Stimulated activated CD4-positive, alpha-beta T cell treated with anti-CD3 and anti-CD28 coated beads, Interleukin-15, amount 100 ng/mL, for 1 hour (primary cell): ENCODE measurements at places on chromosomes 13 and 19.
A peak's percentile ranks its signal among the peaks of the same experiment; 100 is the strongest.

GRCh38 chr19:13588957-13589833 is 82.9 kb upstream of the CACNA1A start:
- peak; percentile 79 for DNase-seq

DNA sequence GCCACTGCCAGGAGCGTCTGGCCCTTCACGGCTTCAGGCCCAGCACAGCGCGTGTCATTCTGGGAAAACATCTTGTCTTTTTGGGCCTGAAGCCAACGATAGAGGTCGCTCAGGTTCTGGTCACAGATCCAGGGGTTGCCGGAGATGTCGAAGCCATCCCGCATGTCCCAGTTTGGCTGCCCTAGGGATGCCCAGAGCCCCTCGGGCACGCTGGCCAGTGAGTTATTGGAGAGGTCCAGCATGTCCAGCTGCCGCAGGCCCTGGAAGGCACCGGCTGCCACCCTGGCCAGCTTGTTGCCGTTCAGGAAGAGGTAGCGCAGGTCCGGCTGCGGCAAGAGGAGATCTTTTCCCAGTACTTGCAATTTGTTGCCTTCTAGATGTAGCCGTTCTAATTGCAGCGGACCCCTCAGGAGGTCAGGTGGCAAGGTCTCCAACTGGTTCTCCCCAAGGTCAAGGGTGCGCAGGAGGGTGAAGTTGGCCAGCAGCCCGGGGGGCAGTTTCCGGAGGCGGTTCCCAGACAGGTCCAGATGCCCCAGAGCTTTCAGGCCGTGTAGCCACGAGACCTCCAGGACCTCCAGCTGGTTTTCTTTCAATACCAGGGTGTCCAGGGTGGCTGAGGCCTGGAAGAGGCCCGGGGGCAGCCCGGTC is 1.8 kb downstream of the LRG1 start:
- no peak for DNase-seq

- DNase-seq: no peak
Observed at GRCh38 chr13:79190932-79191331, 215.1 kb downstream of the RBM26 start.

DNA sequence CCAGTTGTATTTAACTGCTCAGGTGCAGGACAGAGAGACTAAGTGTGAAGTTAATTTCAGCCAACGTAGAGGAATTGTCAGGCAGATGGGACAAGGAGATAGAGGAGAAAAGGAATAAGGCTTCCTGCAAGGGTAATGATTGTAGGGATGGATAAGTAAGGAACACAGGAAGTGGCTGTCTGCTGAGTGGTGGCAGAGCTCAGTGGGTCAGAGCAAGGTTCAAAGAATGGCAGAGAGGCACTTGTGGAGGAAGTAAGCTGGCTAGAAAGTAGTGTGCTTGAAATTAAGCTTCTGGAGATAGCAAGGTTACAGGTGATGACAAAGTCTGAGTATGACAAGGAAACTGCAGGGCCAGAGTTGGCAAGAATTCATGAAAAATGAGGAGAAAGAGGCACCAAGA is 47.9 kb downstream of the USPL1 start:
- DNase-seq: no peak

- DNase-seq: no peak
Observed at GRCh38 chr19:33551676-33552075, 30.1 kb upstream of the PEPD start.

DNA sequence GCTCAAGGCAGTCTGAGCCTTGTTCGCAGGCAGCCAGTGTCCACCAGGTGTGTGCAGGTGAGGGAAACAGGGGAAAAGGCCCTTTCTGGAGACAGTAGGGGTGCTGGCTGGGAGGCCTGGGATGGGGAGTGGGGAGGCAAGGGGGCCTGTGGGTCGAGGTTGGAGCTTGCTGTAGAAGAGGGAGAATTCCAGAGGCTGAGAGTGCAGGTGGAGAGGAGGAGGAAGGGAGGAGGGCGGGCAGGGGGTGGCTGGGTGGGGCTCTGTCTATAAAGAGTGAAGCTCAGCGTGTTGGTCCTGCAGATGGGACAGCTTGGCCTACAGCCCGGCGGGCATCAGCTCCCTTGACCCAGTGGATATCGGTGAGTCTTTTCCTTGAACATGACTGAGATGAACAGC is at the start of gene CCL25:
Gene CCL25, plus strand, starts transcription at position 297 of the 396 bp plus-strand sequence. CDS start 290 bp downstream, outside the sequence.
- no peak for DNase-seq

DNA sequence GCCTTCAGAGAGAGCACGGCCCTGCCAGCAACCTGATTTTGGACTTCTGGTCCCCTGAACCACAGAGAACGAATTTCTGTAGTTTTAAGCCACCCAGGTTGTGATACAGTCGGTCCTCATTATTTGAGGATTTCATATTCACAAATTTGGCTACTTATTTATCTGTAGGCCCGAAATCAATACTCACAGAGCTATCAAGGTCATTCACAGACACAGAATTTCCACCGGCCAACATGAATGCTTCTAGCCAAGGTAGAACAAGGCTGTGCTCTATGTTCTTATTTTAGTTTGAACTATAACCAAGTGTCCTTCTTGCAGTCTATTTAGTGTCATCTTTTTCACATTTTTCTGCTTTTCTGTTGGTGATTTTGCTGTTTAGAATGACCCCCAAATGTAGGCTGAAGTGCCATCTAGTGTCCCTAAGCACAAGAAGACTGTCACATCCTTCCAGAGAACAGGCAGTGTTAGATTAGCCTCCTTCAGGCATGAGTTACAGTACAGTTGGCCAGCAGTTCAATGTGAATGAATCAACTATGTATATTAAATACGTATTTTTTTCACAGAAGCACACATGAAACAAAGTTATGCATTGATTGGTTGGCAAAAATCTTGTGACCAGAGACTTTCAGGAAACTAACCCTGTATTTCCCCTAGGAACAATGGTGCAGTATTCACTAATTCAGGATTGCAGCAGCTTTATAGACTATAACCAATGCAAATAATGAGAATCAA is 63.5 kb downstream of the C13orf42 start:
- no peak for DNase-seq

GRCh38 chr19:13215572-13216380 is 65.6 kb downstream of the IER2 start:
- DNase-seq: no peak

GRCh38 chr19:3721131-3721886 is 13.1 kb downstream of the TJP3 start:
- DNase-seq: peak; percentile 82

DNA sequence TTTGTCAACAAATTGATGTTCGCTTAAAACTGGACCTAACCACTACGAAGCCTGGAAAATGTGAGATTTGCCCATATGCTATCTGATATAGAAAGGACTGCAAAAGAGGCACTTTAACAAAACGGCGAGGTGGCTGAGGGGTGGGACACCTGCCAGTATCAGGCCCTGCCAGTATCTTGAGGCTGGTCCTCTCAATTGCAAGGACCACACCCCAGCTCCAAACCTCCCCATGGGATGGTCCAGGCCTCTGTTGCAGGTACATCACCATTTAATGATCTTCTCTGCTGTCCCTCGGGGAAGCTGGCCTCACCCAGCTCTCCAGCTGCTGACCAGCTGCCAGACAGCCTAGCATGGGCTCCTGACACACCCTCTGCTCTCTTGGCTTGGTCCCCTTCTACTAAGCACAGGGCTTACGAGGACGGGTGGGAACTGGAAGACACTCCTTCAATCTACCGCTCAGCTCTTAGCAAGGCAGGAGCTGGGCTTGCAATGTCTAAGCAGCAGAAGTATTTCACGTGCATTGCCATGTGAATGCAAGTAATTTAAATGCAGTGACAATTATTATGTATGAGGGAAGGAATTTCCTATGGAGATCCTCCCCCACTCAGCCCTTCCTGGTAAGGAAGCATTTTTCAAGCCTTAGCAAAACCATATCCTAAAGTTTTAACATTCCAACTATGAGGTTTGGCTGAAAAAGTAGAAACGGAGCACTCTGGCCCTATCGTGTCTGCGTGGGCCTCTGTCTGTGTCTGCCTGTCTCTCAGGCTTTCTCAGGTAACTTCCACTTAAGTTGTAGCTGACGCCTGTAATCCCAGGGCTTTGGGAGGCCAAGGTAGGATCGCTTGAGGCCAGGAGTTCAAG is 63.9 kb downstream of the LATS2 start:
- no peak for DNase-seq

DNA sequence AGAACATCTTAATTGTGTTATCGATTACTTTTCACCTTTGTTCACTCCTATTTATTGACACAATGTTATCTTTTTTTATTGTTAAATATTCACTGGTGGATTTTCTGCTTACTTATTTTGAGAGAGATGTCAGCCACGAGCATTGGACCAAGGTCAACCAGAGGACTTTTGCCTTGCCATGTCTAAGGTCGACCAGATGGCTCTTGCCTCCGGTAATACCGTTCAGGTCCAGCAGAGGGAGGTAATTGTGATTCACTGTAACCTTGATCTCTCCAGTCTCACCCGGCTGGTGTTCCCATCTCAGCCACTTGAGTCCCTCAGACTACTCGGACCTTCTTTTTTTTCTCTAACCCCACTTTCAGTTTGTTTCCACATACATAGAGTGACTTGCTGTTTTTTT is 1438.1 kb downstream of the UQCRFS1 start:
- DNase-seq: no peak

- DNase-seq: no peak
Observed at GRCh38 chr13:111480976-111481375, 160.5 kb downstream of the TEX29 start.

DNA sequence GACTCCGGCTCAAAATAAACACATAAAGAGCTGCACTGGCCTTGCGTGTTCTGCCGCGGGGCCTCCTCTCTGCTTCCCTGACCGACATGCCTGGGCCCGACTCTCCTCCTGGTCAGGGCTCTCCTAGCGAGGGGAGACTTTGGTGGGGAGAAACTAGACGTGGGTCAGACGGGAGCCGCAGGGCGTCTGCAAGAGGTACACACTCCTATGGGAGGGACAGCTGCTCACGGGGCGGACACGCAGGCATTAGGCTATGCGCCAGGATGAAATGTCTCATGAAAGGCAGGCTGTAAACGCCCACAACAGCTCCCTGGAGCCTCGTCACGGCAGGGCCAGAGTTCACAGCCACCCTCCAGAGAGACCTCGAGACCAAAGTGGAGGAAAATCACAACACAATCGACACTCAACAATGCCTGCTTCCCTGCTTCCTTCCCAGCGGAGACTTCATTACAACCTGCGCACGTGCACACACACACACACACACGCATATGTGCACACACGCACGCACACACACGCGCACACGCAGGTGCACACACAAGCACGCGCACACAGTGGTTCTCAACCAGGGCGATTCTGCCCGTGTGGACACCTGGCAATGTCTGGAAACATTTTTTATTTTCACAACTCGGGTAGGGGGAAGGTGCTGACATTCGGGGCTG is 5.8 kb downstream of the SLC39A3 start:
- no peak for DNase-seq

GRCh38 chr13:100100115-100100879 is 11.4 kb downstream of the PCCA start:
- DNase-seq: no peak

DNA sequence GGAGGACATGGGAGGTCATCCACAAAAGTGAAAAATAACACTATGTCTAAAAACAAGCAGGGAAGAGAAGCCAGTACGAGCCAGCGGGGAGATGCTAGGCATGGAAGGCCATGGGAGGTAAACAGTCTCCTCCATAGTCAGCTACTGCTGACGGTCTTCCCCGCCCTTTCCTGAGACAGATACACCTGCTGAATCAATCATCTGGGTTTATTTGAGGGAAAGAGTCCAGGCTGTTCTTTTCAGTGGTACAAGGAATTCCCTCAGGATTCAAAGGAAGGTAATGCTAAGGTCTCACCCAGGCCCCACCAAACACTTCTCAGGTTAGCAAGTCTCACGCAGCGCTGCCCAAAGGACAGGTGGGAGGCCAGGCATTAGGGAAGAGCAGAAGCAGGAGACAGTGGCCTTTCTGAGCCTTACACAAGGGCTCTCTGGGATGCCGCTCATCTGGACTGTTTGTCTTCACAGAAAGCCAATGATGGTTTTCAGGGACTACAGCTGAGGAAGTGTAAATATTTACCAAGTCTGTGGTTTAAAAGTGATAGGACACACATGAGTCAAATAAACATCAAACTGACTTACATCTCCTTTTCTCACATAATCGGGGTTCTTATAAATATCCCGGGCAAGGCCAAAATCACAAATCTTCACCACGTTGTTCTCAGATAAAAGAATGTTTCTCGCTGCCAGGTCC is 173.9 kb downstream of the FLT1 start:
- no peak for DNase-seq

DNA sequence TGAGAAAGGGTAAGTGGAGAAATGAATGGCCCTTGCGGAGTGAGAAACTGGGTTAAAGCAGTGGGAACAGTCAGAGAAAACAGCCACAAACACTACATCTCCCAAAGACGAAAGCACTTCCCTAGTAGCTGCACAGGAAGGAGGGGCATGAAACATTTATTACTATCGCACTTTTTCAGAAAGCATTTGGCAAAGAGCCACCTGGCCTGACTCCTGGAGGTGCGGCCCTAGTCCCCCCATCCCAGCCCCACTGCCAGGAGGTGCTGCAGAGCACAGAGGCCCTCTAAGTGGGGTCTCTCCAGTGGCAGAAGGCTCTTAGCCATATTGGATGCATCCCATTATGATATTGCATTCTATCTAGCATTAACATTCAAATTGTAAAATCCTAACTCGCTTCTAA is 55.8 kb downstream of the MTMR6 start:
- DNase-seq: no peak

DNA sequence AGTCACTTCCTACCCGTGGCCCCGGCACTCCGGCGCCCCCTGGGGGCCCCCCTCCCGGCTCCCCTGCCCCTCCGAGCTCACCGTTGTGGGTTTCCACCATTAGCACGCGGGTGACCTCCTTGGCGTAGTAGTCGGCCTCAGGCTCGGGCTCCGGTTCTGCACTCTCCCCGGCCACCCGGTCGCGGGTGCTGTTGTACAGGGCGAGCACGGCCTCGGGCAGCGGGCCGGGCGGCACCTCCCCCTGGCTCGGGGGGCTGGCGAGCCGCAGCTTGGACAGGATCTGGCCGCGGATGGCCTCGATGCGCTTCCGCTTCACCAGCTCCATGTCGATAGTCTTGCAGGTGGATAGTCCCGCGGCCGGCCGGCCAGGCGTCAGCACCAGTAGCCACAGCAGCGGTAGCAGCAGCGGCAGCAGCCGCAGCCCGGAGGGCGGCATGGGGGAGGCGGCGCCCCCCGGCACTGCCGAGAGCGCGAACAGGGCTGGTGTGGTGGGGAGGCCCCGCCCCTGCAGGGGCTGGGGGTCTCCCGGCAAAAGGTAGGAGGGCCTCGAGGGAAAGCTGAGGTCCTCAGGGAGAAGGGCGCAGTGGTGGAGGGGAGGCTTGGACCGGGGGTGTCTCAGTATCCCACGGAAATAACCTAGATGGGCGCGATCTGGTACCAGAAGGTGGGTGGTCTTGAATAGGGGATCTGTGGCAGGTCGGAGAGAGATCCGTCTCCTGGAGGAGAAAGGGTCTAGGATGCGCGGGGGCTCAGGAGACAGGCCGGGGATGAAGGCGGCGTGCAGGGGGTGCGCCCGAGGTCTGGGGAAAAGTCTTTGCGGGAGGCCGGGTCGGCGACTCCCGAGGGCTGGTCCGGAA is 885 bp downstream of the TGFB1 start:
- DNase-seq: peak; percentile 73
